Activated T-helper 1 cell treated with anti-CD3 and anti-CD28 coated beads, Interleukin-2, amount 50 U/mL, for 16 hours (primary cell): ENCODE measurements at places on chromosomes 16 and 17.

GRCh38 chr17:40824015-40824832 is 1.8 kb upstream of the KRT10 start:
- no peak for DNase-seq

DNA sequence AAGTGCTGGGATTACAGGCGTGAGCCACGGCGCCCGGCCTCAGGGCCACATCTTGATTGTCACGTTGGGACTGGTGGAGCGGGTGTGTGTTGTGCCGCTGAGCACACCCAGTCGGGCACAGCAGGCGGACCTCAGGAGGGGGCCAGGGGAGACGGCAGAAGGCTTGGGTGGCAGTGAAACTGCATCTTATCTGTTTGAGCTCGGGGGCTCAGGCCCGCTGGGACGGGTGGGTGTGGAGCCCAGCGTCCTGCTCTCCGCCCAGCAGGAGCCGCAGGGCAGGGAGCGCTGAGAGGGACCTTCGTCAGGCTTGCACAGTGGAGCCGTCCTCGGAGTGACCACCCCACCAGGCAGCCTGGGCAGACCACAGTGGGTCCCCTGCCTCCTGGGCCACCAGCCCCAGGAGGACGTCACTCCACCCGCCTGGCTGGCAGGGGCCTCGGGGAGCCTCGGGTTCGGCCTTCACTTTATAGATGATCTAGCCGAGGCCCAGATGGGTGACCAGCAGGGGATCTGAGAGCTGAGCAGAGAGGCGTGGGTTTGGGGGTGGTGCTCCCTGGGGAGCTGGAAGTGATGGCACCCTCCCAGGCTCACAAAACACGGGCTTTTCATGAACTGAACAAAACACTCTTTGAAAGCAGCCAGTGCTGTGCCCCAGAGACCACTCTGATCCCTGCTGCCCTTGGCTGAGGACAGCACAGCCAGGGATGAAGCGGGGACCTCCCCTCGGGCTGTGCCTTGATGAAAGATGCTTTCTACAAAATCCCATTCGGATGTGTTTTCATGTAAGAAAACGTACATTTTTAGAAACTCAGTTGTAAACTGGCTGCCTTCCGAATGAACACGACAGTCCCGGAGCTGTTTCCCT is 181.1 kb downstream of the SEC14L1 start:
- DNase-seq = no peak

GRCh38 chr17:77285594-77286390 is 145.0 kb downstream of the SEC14L1 start:
- DNase-seq = no peak

DNA sequence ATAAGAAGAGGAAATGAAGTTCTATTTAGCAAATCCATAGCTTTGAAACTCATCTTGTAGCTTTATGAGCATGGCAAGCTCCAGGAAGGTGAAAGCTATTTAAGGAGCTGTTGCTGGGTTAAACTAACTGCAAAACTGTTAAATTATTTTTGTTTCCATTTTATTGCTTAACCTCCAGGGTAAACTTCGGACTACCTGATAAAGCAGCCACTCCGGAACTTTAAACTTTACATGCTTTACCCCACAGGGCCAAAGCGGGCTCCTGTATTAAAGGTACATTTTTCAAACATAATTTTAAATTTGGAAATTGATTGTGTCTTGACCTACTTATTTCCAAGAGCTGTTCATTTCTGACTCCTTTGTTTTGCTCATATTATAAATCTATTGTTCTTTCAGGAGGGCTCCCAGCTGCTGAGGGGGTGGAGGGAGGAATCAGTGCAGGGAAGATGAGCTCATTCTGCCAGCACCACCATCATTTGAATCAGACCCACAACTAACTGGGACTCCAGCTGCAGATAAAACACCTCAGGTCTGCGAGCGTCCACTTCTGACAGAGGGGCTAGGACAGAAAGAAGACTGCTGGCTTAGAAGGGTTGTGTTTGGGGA is 157.9 kb downstream of the IRX3 start:
- DNase-seq = no peak

DNA sequence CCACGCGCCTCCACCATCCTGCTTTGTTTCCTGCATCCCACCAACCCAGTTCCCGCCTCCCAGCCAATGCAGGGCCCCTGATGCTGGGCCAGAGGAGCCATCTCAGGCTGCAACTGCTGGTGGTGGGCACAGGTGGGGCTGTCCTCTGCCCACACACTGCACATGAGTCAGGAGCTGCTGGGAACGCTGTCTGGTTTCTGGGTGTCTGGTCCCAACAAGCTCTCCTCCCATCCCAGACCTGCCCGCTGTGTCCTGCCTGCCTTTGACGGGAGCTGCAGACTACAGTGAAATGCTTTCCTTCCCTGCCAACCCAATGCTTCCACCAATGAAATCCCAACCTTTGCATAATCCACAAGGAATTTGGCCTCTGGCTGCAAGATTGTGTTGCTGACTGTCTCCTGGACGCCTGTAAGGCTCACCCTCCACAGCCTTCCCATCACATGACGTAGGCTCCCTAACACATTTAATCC is 98.9 kb downstream of the N4BP1 start:
- no peak for DNase-seq

DNA sequence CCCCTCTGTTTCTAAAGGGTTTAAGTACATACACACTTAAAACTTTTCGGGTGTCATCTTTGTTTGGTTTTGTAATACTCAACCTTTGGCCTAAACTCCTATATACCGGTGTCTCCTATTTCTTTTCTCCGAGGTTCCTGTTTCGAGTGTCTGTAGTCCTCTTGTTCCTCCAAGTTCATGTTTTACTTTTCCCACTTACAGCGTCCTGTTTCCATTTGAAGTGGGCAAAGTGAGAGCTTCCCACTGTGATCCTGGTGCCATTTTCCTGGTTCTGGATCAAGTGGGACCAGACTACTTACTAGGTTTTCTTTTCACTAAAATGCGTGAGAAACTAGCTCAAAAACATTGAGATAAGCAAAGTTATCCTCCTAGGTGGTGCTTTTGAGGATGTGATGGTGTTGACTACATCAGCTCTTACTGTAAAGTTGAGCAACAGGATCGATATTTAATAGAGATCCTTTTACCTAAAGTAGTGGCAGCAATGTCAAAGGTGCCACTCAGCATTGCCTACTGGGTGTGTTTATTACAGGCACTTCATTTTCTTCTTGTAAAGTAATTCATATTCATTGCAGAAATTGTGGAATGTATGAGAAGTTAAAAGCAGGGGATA is 1.3 kb downstream of the PSMD3 start:
- DNase-seq = no peak

DNA sequence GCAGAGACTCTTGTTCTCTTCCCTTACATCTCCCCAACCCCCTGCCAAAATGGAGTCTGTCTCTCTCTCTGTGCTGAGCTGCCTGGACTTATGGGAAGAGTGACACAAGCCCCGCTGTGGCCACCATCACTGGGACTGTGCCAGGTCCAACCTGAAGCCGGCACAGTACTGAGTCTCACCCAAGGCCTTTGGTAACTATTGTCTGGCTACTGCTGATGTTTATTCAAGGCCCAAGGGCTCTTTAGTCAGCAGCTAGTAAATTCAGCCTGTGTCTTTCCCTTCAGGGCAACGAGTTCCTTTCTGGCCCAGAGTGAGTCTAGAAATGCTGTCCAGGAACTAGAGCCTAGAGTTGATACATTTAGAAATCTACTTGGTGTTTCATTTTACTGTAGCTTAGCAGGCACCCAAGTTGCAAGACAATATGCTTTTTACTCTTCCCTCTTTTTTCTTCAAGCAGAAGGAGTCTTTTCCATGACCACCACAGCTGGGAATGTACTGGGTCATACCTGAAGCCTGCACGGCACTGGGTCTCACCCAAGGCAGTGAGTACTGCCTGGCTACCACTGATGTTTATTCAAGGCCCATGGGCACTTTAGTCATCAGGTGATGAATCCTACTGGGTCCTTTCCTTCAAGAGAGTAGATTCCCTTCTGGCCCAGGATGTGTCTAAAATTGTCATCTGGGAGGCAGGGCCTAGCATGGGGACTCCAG is 17.7 kb downstream of the EFCAB5 start:
- no peak for DNase-seq

GRCh38 chr16:55907661-55908060 is 32.5 kb upstream of the CES5A start:
- no peak for DNase-seq

DNA sequence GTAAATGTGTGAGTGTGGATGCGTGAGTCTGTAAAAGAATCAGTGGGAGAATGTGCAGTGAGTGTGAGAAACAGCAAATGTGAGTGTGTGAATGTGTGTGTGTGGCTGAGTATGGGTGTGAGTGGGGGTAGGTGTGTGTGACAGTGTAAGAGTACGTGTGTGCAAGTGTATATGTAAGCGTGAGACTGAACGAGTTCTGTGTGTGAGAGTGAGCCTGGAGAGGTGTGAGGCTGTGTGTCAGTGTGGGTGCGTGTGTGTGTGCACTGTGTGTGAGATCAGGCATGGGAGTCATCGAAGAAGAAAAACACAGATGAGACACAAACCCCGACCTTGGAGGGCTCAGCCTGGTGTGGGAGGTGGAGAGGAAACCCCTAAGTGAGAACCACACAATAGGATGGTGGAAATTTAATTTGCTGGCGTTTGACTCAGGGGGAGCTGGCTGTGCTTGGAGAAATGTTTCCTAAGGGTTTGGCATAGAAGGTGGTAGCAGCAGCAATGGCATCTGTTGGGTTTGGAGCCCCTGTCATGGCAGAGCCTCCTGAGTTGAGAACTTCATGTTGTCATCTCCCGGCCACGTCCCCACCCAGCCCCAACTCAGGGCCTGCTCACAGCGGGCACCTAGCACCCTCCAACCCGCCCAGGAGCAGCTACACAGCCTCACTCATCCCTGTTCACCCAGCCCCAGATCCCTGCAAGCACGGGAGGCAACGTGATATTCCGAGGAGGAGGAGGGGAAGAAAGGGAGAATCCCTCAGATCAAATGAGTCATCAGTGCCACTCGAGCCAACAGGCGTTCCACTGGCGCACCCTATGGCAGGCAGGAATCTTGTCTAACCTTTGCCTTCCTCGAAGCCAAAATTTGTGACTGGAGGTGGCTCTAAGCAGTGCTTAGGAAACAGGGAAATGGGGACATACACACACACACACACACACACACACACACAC is 14.3 kb upstream of the NUBP1 start:
- DNase-seq = no peak

- no peak for DNase-seq
Measured at GRCh38 chr16:65032387-65032786, 89.5 kb downstream of the CDH11 start.

- no peak for DNase-seq
Measured at GRCh38 chr17:73359987-73360410, 48.2 kb upstream of the CDC42EP4 start.

DNA sequence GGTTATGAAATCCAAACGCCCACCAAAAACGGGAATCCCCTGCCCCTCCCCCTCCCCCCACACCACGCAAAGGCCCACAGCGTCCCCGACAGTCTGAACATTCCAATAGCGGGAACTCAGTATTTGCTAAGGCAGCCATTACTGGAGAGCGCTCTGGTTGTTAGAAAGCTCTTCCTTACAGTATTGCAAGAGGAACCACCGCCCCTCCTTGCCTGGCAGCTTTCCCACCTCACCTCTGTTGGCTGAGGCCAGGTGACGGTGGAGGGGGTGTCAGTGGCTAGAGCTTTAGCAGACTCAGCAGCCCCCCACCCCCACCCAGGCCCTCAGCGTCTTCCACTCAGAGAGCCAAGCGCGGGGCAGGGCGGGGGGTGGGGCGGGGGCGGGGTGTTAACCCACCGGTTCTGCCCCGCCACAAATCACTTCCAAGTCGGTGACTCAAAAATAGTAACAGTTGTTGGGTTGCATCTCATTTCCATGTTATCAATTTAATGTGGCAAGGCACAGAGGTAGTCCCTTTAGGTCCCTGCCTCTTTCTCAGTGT is 2.2 kb upstream of the PLEKHH3 start:
- no peak for DNase-seq

- DNase-seq = no peak
Measured at GRCh38 chr17:68315930-68316329, 24.6 kb downstream of the ARSG start.

DNA sequence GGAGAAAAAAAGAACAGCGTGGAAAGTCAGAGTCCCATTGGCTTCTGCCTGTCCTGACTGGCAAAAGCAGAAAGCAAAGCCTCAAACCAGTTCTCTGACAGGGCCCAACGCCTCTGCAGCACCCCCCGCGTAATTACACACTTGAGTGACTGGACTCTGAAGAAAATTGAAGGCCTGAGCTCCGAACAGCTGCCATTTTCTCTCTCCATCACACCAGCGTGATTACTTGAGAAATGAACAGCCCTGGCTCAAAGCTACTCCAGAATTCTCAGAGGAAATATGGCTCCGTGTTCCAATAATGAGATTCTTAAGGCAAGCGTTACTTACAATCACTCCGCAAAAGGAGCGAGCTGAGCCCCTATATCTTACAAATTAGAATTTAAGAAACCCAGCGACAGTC is 142.7 kb upstream of the C17orf78 start:
- DNase-seq = no peak

DNA sequence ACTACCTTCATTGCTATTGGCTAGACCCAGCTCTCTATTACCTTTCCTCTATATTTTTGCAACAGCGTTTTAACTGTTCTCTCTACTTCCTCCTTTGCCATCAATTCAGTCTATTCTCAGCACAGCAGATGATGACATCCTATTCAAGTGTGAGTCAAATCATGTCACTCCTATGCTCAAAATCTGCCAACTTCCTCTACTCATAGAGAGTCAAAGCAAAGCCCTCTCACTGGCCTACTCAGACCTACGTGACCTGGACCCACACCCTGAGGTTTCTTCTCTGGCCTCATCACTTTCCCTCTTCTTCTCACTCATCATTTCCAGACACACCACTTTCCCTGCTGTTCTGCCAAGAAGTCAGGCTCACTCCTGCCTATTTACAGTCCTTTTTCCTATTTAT is 289.0 kb upstream of the AXIN2 start:
- no peak for DNase-seq

GRCh38 chr16:79360267-79360666 is 240.3 kb downstream of the MAF start:
- DNase-seq = no peak

GRCh38 chr17:51731941-51732722 is 426.4 kb downstream of the CA10 start:
- no peak for DNase-seq

- DNase-seq = no peak
Measured at GRCh38 chr17:73589363-73589980, 54.8 kb downstream of the SDK2 start.

DNA sequence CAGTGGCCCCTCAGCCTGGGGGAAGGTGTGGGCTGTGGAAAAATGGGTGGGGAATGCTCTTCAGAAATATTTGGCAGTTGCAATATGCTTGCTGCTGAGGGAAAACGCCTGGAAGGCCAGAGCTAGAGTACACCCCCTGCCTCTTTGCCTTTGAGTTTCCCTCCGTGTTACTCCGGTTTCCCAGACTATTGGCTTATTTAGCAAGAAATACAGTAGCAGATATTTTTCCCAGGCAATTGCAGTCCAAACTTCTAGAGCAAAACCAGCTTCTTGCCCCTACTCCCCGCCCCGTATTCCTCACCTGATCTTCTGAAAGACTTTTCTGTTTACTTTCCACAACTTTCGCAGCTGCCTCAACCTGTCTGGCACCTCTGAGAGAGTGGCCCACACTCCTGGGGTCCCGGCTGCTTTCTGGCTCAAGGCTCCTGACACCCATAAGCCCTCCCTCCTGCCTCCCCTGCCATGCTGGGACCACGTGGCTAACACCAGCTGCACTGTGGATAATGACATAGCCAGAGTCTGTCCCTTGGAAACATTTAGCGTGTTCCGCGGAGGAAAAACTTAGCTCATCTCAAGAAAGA is 45.8 kb upstream of the HELZ start:
- DNase-seq = no peak
